ENCODE measurements at places on chromosomes 5 and 9.

GRCh38 chr5:77985247-77985646 is 209.1 kb upstream of the TBCA start:
- no peak for DNase-seq

DNA sequence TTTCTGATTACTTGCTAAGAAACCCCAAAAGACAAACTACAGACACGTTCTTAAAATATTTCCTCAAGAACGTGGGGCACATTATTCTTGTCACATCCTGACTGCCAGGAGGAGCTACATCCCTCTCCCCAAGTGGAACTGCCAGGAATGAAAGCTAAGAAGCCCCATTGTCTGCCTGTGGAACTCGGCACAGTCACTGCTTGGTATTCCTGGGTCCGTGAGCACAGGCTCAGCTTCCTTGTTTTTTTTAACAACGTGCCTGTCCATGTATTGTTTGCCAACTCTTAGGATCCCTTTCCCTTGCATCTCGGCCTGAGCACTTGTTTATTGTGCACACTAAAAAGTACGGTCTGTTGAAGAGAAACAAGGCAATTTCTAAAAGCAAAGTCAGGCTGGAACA is 47.0 kb upstream of the SELENOP start:
- no peak for DNase-seq

- DNase-seq, result peak; percentile 33
These were observed 47.1 kb upstream of the AKNA start for GRCh38 chr9:114434878-114435311.

DNA sequence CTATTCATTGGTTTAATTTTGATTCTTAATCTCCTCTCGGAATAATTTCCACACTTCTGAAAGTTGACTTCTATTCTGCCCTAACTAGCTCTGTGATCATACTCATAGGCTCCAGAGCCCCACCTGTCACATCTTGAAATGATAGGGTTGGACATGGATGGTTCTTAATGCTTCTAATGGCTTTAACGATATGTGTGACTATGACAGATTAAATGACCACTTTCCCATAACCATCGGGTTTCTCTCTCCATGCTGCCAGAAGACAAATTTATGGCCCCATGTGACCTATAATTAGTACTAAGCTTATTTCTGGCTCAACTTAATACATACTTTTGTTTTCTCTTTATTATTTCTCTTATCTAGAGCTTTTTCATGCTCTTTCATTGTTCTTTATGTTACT is 251.1 kb upstream of the TUT7 start:
- DNase-seq, result no peak

DNA sequence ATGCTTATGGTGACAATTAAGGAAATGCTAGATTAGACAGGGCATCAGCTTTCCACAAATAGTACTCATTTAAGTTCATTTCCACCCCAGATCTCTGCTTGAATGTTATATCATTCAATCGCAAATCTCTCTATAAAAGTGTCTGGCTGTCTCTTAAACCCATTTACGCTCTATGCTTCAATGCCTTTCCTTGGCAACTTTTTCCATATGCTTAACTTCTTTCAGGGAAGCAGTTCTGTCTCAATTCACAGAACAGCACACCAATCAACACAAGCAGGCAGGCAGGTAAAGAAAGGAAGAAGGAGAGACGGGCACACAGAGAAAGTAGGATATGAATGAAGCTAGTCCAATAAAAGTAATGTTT is 243.1 kb downstream of the DENND1A start:
- no peak for DNase-seq

DNA sequence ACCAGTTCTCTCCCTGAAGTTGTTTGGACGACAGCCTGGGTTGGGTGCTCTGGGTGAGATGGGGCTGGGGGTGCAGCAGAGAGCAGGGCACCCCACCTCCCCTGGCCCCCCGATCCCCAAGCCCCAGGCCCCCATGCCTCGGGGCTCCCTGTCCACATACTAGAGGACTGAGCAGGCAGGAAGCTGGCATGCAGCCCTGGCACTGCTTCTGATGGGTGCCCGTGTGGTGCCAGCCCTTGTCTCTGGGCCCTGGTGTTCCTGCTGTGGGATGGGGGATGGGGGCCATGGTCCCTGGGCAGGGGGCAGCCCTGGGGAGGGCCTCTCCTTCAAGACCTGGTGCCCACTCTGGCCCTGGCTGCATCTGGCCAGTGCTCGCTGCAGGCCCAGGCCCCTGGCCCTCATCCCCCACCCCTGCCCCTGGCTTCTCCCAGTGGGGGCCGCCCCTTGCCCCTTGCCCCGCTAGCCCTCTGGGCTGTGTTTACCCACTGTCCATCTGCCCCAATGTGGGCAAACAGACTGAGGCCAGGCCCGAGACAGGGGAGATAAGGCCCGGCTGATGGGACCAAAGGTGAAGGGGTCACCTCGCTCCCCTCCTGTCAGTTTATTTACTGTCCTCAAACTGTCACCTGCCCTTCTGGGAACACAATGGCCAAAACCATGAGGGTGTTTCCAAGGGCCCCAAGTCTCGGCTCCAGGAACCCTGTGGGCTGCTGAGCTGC is 67.3 kb upstream of the RXRA start:
- no peak for DNase-seq

DNA sequence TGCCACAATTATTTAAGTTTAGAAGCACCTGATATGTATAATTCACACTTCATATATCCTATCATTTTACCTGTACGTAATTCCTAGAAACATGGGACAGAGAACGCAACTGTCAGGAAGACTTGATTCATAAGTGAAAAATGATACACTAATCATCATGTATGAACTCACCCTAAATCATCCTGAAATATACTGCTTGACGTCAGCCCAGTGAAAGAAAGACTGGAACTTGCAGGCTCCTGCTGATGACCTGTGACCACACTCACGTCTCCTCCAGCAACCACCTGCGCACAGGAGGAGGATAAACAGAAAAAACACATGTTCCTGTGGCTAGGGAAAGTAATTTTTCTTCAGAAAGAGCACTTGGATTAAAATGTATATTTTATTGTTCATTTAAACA is 169.7 kb downstream of the MPDZ start:
- DNase-seq, result no peak

All from activated CD4-positive, alpha-beta T cell treated with anti-CD3 and anti-CD28 coated beads, Interleukin-2, Interleukin-6, amounts not matched to agents 100 ng/mL and 50 ng/mL, durations not matched to agents 16 hours and 8 hours (primary cell).